H1 (cell line): ENCODE measurements at places on chromosomes 16 and 17.

- H3K27me3 ChIP-seq: no peaks in the 10 kb centered on the region
- H3K36me3 ChIP-seq: peaks cover 11% of the 10 kb centered on the region
- no peak overlapping the region for H3K27ac ChIP-seq
Observed at GRCh38 chr16:70395345-70395901, 43.5 kb downstream of the ST3GAL2 start.

DNA sequence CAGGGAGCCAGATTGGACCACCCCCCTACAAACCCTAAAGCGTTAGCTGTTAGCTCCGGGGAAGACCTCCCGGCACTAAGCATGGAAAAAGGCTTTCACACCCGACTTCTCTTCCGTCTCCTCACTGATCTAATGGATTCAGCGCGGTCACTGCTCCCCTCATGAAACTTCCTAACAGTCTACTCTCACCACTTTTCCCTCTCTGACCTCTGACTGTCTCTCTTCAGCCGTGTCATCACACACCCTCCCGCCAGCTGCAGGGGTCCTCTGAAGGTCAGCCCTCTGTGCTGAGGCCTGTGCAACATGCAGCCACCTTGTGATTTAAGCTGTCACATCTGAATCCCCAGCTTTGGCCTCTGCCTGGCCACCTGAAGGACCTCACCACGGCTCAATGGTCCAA is 15.7 kb downstream of the LYRM1 start:
- H3K4me1 ChIP-seq: no peaks in the 10 kb centered on the region
- no peak for DNase-seq
- no peak overlapping the region for H3K27ac ChIP-seq
- no peaks in the 10 kb centered on the region for H3K36me3 ChIP-seq
- H3K27me3 ChIP-seq: no peaks in the 10 kb centered on the region

DNA sequence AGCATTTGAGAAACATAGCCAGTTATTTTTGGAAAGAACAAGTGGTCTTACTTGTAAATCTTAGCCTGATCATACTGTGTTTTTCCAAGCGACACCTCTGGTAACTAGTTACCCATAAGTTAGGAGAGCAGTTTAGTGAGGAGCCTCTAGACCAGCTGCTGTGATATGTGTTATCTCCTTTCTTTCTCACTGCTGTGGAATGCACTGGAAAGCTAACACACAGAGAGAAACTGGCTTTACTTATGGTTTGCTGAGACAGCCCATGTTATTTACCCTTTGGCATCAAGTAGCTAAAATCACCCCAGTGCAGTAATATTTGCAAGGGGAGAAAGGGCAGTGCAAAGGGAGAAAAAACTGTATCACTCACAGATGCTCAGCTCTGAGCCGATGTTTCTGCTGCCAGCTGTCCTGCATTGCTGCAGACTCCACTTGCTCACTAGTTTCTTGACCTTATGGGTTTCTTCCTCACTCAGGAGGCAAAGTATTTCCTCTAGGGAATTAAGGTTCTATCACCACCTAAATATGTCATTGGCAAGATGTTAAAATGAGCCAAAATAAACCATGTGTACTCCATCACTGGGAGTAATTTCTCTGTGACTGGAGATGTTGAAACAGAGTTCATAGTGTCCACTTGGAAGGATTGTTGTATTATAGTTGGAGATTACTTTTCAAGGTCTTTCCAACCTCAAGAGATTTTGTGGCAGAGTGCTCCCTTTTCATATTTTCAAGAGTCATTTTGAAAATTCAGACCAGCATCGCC is 2.3 kb downstream of the RBFOX1 start:
- H3K27ac ChIP-seq: no peak overlapping the region
- H3K27me3 ChIP-seq: no peaks in the 10 kb centered on the region
- H3K4me3 ChIP-seq: no peak overlapping the region
- no peak for DNase-seq
- no peaks in the 10 kb centered on the region for H3K36me3 ChIP-seq

GRCh38 chr16:11784038-11784369 is 13.1 kb downstream of the ZC3H7A start:
- H3K36me3 ChIP-seq: peaks cover 3% of the 10 kb centered on the region
- DNase-seq: no peak
- no peak overlapping the region for H3K27ac ChIP-seq
- no peaks in the 10 kb centered on the region for H3K4me1 ChIP-seq
- no peaks in the 10 kb centered on the region for H3K27me3 ChIP-seq

GRCh38 chr16:4375717-4376116 is 4.1 kb downstream of the VASN start:
- H3K36me3 ChIP-seq: no peaks in the 10 kb centered on the region
- H3K4me3 ChIP-seq: no peak overlapping the region
- no peaks in the 10 kb centered on the region; the same call in 1 of the 2 replicates for H3K27me3 ChIP-seq
- H3K4me1 ChIP-seq: peaks cover 65% of the 10 kb centered on the region
- no peak for DNase-seq
- no peak overlapping the region for H3K27ac ChIP-seq

DNA sequence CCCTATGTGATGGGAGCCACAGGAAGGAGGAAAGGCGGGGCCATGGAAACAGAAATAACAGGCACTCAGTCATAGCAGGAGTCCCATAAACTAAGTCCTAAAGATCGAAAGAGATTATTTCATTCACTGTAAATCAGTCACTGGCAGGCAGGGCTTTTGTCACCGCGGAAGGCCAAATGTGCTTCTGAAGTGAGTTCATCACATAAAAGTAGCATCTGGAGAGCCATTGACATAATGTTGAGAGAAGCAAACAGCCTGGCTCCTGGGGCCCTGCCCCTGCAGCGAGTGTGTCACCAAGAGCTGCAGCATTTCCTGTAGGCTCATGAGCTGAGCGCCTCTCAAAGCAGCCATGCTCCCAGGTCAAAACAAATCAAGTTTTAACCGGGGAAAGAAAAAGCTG is 476.2 kb downstream of the HAPSTR1 start:
- no peaks in the 10 kb centered on the region for H3K4me1 ChIP-seq
- DNase-seq: no peak
- no peak overlapping the region for H3K4me3 ChIP-seq
- no peaks in the 10 kb centered on the region for H3K27me3 ChIP-seq
- H3K27ac ChIP-seq: no peak overlapping the region
- no peaks in the 10 kb centered on the region for H3K36me3 ChIP-seq

DNA sequence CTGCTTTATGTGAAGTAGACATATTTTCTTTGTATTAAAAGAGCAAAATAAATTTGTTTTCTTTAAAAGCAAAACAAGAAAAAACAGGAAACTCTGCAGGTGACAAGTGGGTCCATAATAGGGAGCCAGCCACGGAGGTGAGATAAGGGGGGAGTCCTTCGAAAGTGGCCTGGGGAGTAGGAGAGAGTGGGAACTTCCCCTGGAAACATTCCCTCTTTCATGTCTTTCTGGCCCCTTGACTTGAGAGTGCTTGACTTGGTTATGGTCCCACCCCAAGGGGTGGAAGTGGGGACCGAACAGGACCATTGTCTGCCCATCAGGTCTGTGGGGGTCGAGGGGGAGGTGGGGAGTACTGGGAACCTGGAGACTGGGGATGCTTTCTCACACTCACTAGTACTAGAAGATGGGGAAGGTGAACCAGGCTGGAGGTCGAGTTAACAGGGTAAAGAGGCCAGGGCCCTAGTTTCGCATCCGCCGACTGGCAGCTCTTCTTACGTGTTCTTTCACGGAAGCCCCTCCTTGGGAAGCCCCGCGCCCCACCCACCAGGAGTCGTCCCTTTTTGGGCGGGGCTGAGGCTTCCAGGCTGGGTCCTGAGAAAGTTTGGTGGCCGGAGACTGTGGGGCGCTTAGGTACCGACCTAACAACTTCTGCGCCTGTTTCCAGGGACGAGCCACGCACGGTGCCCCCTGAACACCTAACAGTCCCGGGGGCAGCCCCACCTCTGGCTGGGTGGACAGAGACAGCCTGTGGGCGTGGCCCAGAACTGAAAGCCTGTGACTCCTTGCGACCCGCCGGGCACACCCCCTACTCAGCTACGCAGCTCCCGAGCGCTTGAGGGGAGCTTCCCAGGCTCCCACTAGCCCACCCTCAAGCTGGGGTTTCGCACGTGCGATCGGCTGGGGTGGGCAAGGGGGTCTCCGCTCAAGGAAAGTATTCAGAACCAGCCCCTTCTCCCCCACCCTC is 790 bp downstream of the TRADD start:
- H3K4me1 ChIP-seq: peaks cover 28% of the 10 kb centered on the region
- peak overlapping the region; percentile 44 for H3K4me3 ChIP-seq
- peak; percentile 73 for DNase-seq
- no peak overlapping the region for H3K27ac ChIP-seq

- peak; percentile 59 for DNase-seq
- H3K4me3 ChIP-seq: peak within 1 kb of the TSS; percentile 95
- peaks cover 13% of the 10 kb centered on the region for H3K4me1 ChIP-seq
- H3K36me3 ChIP-seq: peaks cover 8% of the 10 kb centered on the region; the same call in 1 of the 2 replicates
- H3K27ac ChIP-seq: peak within 1 kb of the TSS; percentile 89
Observed at GRCh38 chr17:30831663-30832437, at the start of gene ATAD5. Gene ATAD5 (plus strand): TSS chr17:30831966. CDS start chr17:30832348, 382 bp downstream.

GRCh38 chr17:81733507-81734404 is 21.7 kb downstream of the SLC25A10 start:
- H3K36me3 ChIP-seq: no peaks in the 10 kb centered on the region
- H3K27ac ChIP-seq: no peak overlapping the region
- no peaks in the 10 kb centered on the region for H3K27me3 ChIP-seq
- peak; percentile 97 for DNase-seq

GRCh38 chr16:81717662-81718189 is 61.4 kb upstream of the PLCG2 start:
- H3K27me3 ChIP-seq: 0 out of 2 replicates have a peak, but pooled peaks cover 2% of the 10 kb centered on the region
- no peak for DNase-seq
- H3K27ac ChIP-seq: no peak overlapping the region
- no peaks in the 10 kb centered on the region for H3K36me3 ChIP-seq
- no peak overlapping the region for H3K4me3 ChIP-seq

DNA sequence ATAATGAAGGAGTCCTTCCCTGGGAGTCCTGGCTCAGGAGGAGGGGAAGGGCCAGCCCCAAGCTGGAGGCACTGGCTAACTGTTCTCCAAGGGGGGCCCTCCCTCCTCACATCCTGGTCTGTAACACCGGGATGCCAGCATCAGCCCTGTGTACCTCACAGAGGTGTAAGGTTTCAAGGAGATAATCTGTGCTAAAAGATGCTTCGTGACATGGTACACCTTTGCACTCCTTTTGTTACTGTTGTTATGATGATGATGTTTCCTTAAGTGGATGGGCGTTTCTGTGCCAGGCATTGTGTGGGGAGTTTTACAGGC is 236.7 kb upstream of the TNRC6C start:
- no peaks in the 10 kb centered on the region; the same call in 1 of the 2 replicates for H3K27me3 ChIP-seq
- H3K4me1 ChIP-seq: no peaks in the 10 kb centered on the region; the same call in none of the 2 replicates
- DNase-seq: no peak
- no peak overlapping the region for H3K4me3 ChIP-seq
- no peaks in the 10 kb centered on the region for H3K36me3 ChIP-seq

DNA sequence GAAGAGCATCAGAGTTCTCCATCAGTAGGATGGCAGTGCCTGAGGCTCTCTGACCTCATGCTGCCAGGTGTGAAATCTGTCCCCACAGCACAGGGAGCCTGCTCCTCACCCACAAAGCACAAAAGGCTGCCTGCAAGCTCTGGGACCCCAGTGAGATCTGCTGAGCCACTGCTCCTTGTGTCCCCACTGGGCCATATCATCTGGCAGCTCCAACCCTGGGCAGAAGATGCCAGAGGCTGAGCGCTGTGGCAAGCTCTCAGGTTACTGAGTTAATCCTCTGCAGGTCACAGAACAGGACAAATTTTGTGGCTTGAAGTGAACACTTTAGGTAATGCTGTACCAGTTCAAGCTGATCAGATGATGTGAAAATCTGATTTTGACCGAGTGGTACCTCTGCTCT is 26.7 kb upstream of the ERN1 start:
- H3K27me3 ChIP-seq: no peaks in the 10 kb centered on the region
- H3K4me3 ChIP-seq: no peak overlapping the region
- H3K27ac ChIP-seq: no peak overlapping the region
- H3K4me1 ChIP-seq: no peaks in the 10 kb centered on the region

GRCh38 chr16:81833751-81834150 is 54.7 kb downstream of the PLCG2 start:
- H3K4me1 ChIP-seq: no peaks in the 10 kb centered on the region
- H3K27ac ChIP-seq: no peak overlapping the region
- no peaks in the 10 kb centered on the region for H3K36me3 ChIP-seq
- H3K27me3 ChIP-seq: no peaks in the 10 kb centered on the region
- DNase-seq: no peak

DNA sequence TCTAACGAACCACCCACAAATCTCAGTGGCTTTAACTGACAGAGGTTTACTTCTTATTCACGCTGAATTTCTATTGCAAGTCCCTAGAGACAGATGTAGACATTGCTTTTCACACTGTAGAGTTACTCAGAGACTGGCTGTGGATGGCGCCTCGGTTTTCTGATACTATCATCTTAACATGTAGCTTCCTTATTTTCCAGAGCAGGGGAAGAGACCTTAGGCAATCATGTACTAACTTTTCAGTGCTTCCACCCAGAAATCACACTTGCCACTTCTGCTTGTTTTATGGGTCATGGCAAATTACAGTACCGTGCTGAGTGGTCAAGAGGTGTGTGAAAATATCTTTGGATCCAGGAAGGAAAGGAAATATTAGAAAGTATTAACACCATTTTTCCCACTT is 65.4 kb downstream of the MAF start:
- no peaks in the 10 kb centered on the region for H3K4me1 ChIP-seq
- no peaks in the 10 kb centered on the region for H3K36me3 ChIP-seq
- no peak overlapping the region for H3K4me3 ChIP-seq
- H3K27ac ChIP-seq: no peak overlapping the region
- no peak for DNase-seq

- peak overlapping the region; percentile 54 for H3K4me3 ChIP-seq
- H3K27me3 ChIP-seq: no peaks in the 10 kb centered on the region
- peaks cover 32% of the 10 kb centered on the region for H3K4me1 ChIP-seq
- peaks cover 6% of the 10 kb centered on the region for H3K36me3 ChIP-seq
Observed at GRCh38 chr17:78353834-78354233, 6.0 kb downstream of the SOCS3 start.

- H3K4me3 ChIP-seq: no peak overlapping the region
- peaks cover 22% of the 10 kb centered on the region for H3K36me3 ChIP-seq
- H3K4me1 ChIP-seq: no peaks in the 10 kb centered on the region
- H3K27ac ChIP-seq: no peak overlapping the region
- no peaks in the 10 kb centered on the region for H3K27me3 ChIP-seq
- DNase-seq: no peak
Observed at GRCh38 chr16:84091460-84091859, 25.3 kb downstream of the MBTPS1 start.

DNA sequence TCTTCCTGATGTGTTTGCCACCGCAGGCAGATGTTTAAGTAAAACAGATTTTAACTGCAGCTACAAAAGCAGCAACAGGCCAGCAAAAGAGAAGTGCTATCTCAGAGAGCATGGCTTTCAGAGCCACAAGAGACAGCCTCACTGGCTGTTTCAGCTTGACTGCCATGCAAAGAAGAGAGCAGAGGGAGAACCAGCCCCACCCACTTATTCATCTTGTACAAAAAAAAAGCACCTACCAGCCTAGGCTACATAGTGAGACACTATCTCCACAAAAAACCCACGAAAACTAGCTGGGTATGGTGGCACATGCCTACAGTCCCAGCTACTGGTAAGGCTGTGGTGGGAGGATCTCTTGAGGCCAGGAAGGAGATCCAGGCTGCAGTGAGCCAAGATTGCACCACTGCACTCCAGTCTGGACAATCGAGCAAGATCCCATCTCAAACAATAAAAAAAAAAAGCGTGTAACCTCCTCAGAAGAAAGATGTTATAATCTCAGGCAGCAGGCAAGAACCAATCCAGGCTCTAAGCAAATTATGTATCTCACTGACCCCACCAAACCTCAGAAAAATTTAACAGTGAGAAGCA is 30.0 kb downstream of the STH start:
- no peaks in the 10 kb centered on the region for H3K27me3 ChIP-seq
- no peak overlapping the region for H3K4me3 ChIP-seq
- H3K27ac ChIP-seq: no peak overlapping the region
- DNase-seq: no peak
- peaks cover 3% of the 10 kb centered on the region for H3K4me1 ChIP-seq

GRCh38 chr16:89410794-89411309 is 79.5 kb downstream of the ANKRD11 start:
- DNase-seq: no peak
- H3K27me3 ChIP-seq: no peaks in the 10 kb centered on the region
- no peak overlapping the region for H3K27ac ChIP-seq
- no peak overlapping the region for H3K4me3 ChIP-seq
- H3K36me3 ChIP-seq: no peaks in the 10 kb centered on the region
- peaks cover 20% of the 10 kb centered on the region for H3K4me1 ChIP-seq
